Stimulated activated CD8-positive, alpha-beta memory T cell treated with anti-CD3 and anti-CD28 coated beads, Interleukin-2, amount 100 ng/mL, for 1 hour (primary cell): ENCODE measurements at places on chromosomes 2 and 18.

GRCh38 chr2:118249531-118249930, 161.3 kb downstream of the INSIG2 start:
- DNase-seq: no peak

DNA sequence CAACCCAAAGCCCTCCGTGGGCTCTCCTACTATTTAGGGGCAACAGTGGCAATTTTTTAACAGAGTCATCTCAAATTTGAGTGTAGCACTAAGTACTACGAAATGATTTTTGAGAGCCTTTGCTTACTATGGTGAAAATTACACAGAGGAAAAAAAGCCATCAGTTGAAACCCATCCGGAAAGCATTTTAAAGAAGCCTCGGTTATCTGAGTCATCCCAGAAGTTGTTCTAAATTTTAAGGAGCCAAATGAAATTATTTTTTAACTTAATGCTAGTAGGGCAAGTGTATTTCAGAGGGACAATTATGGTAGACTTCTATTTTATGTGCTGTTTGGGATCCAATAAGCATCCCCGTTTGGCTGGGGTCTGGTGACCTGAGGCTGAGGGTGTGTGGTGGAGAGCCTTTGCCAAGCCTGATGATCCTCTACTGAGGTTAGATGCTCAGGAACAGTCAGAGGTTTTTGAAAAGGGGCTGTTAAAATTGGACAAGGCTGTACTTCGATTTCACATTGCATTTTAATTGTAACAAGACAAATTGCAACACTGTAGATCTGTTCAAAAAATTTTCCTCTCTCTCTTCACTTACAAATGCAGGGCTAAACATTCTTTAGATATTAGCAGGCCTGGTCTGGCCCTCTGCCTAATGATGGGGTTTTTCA, 47.0 kb downstream of the RAPGEF4 start:
- DNase-seq: no peak

- DNase-seq: no peak
Observed at GRCh38 chr2:185128996-185129395, 530.7 kb downstream of the ZNF804A start.

DNA sequence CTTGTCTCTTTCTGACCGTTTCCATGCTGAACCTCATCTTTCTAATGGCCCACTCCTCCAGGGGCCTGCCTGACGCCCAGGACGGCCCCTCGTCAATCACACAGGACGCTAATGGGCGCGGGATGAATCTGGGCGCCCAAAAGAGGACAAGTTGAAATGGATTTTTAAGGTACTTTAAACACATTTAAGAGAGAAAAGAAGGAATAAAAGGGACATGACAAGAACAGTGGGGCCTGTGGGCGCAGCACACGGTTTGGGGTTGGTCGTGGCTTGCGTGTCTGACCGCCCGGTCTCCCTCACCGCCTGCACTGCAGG, 607 bp upstream of the UBE2F start:
- DNase-seq: no peak
